Naive thymus-derived CD4-positive, alpha-beta T cell (primary cell): ENCODE measurements at places on chromosomes 16 and 17.

GRCh38 chr16:24279982-24280515 is 23.9 kb downstream of the CACNG3 start:
- DNase-seq = no peak

DNA sequence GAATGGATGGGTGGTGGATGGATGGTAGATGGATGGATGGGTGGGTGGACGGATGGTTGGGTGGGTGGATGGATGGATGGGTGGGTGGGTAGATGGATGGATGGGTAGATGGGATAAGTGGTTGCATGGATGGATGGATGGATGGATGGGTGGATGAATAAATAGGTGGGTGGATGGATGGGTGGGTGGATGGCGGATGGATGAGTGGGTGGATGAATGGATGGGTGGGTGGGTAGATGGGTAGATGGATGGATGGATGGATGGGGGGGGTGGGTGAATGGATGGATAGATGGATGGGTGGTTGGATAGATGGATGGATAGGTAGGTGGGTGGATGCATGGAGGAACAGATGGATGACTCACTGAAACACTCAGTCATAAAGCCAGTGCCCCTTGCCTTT is 51.0 kb upstream of the FASN start:
- no peak for DNase-seq

- DNase-seq = no peak
Observed at GRCh38 chr16:21697032-21697431, 33.3 kb downstream of the OTOA start.

- DNase-seq = no peak
Observed at GRCh38 chr16:11596572-11597226, 10.0 kb upstream of the LITAF start.

- no peak for DNase-seq
Observed at GRCh38 chr17:49312722-49313121, 49.3 kb downstream of the ZNF652 start.

GRCh38 chr17:60863892-60864707 is 186.4 kb downstream of the BCAS3 start:
- no peak for DNase-seq

- no peak for DNase-seq
Observed at GRCh38 chr16:81526935-81527334, 82.3 kb downstream of the CMIP start.

GRCh38 chr17:876272-876671 is 94.1 kb downstream of the MRM3 start:
- DNase-seq = no peak

GRCh38 chr17:74807441-74807840 is 31.3 kb upstream of the NAT9 start:
- no peak for DNase-seq

- DNase-seq = no peak
Observed at GRCh38 chr17:1177016-1177700, 2.6 kb downstream of the ABR start.

DNA sequence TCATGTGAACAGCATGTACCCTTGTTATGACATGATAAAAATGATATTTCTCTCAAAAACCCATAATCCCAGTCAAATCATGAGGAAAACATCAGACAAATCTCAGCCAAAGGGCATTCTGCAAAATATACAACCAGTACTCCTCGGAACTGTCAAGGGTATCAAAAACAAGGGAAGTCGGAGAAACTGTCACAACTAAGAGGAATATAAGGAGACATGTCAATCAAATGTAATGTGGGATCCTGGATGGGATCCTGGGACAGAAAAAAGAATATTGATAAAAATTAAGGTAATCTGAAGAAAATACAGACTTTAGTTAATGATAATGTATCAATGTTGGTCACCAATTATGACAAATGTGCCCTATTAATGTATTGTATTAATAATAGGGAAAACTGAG is 15.6 kb upstream of the CDYL2 start:
- DNase-seq = no peak

DNA sequence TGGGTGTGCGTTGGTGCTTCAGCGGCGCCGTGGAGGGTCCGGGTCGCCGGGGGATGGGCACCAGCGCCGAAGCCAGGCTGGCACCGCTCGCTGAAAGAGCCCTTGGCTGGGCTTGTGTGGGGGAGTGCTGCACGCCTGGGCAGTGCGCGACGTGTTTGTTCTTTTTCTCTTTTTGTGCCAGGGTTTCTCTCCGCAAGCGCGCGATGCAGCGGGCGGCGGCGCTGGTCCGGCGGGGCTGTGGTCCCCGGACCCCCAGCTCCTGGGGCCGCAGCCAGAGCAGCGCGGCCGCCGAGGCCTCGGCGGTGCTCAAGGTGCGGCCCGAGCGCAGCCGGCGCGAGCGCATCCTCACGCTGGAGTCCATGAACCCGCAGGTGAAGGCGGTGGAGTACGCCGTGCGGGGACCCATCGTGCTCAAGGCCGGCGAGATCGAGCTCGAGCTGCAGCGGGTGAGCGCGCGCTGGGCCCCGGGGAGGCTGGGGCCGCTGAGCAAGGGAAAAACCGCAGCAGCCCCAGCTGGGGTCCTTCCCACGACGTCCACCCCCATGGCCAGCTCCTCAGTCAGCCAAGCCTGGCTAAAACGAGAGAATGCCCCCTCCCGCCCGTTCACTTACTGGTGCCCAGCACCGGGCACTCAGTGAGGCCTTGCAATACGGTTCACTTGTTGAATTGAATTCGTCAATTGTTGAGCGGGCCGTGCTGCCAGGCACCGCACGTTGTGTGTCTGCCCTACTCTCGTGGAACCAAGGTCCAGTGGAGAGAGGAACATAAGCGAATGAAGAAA is 541 bp downstream of the GPT2 start:
- peak; percentile 37 for DNase-seq

DNA sequence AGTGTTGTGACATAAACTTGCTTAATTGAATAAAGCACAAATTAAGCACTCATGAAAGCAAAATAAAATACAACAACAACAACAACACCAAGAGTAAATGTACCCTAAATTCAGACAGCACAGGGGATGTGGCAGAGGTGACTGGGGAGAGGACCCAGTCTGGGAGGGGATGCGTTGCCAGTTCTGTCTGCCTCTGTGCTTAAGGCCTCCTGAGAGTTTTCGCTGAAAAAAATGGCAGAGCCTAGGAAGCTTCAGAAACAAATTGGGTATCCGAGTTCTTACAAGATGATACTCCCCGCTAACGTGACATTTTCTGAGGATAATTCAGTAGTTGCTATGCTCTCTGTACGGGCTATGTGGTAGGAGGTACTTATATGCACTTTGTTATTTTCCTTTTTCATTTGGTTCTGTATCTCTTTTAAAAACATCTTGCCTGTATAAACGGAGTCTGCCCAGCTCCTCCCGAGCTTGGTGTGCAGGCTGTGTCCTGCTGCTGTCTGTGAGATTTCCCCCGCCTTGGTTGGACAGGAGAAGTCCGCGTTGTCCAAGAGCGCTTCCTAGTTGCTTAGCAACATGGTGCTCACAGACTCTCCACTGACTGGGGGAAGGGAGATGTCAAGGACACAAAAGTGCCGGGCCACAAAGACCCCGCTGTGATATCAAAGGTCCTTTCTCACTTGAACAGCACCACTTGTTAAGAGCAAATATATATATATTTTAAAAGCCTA is 134.2 kb upstream of the CPHXL start:
- no peak for DNase-seq

GRCh38 chr17:65529040-65529633 is 32.3 kb downstream of the AXIN2 start:
- DNase-seq = no peak

- DNase-seq = no peak
Observed at GRCh38 chr17:43832168-43832975, 574 bp downstream of the MPP3 start.

- DNase-seq = no peak
Observed at GRCh38 chr16:46466239-46466638, 154.9 kb downstream of the SHCBP1 start.

DNA sequence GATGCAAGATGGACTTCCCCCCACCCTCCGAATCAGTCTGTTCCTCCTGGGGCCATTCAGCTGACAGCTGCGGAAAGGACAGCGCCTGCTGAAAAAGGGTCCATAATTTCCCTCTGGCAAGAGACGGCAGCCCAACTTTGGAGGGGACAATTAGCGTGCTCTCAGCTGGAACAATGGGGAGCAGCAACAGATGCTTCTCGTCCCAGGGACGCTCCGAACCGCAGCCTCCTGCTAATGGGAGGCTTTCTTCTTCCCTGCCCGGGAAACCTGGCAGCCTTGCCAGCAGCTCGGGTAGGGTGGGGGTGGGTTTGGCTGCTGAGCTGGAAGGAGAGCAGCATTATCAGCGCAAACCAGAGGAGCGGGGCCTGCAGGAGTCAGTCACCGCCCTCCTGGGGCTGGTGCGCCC is 500.0 kb upstream of the SALL1 start:
- no peak for DNase-seq

DNA sequence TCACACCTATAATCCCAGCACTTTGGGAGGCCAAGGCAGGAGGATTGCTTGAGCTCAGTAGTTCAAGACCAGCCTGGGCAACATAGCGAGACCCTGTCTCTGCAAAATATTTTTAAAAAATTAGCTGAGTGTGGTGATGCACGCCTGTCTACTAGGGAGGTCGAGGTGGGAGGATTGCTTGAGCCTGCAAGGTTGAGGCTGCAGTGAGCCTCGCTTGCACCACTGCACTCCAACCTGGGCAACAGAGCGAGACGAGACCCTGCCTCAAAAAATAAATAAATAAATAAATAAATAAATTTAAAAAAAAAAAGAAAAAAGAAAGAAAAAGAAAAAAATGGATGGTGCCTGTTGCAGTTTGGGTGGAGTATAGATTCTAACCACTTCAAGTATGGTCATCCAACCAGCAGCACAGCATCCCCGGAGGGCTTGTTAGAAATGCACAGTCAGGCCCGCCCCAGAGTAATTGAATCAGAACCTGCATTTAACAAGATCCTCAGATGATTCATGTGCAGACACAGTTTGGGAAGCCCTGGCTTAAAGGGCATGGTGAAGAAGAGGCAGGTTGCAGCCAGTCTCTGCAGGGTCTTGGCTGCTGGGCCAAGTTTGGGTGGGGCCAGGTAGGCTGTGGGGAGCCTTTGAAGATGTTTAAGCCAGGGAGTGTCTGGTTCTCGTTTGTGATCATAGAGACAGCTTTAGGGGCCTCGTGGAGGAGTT is 40.8 kb downstream of the MRC2 start:
- DNase-seq = no peak

DNA sequence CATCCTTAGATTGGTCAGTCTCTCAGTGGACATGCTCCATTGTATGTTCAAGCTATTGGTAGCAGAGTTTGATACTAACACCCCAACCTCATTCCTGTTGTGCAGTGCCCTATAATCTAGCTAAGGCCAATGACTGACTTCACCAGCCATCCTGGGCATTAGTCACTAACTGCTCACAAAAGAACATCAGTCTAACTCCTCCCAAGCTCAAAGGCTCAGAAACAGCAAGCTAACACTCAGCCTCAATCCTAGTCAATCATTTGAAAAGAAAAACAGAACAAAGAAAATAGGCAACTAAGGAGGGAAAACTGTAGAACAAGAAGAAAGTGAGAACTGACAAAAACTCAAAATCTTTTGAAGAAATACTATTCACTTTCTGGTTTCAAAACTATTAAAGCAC is 199.1 kb upstream of the C17orf78 start:
- no peak for DNase-seq

- DNase-seq = no peak
Observed at GRCh38 chr17:69335058-69335457, 8.1 kb upstream of the ABCA5 start.

DNA sequence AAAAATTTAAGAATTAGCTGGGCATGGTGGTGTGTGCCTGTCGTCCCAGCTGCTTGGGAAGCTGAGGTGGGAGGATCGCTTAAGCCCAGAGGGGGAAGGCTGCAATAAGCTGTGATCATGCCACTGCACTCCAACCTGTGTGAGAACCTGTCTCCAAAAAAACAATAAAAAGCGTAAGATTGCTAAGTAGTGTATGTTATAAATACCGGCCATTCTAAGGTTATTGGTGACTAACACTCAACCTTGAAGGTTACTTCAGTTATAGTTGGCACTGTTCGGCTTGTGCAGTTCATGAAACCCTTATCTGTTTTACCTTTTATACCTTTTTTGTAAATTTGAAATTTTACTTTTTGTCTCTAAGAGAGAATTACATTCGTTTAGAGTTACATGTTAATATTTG is 44.0 kb downstream of the PAFAH1B1 start:
- no peak for DNase-seq

- DNase-seq = no peak
Observed at GRCh38 chr16:27514806-27515205, 34.9 kb downstream of the GTF3C1 start.

DNA sequence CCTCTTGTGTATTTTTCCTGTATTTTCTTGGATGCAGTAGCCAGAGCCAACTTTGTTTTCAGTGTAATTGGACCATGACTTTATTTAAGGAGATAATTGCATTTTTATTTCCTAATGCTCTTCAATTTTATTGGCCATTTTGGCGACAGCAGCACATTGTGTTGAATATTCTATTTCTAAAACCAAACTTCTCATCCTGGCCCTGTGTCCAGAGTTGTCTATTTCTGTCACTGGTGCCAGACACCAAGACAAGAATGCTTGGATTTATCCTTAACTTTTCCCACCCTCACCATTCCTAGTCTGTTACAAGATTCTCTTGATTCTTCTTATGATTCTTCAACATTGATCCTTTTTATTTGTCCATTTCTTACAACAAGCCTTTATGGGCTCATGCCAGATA is 37.1 kb downstream of the ARHGAP44 start:
- no peak for DNase-seq

GRCh38 chr17:10807704-10808128 is 3.8 kb upstream of the TMEM238L start:
- DNase-seq = no peak

DNA sequence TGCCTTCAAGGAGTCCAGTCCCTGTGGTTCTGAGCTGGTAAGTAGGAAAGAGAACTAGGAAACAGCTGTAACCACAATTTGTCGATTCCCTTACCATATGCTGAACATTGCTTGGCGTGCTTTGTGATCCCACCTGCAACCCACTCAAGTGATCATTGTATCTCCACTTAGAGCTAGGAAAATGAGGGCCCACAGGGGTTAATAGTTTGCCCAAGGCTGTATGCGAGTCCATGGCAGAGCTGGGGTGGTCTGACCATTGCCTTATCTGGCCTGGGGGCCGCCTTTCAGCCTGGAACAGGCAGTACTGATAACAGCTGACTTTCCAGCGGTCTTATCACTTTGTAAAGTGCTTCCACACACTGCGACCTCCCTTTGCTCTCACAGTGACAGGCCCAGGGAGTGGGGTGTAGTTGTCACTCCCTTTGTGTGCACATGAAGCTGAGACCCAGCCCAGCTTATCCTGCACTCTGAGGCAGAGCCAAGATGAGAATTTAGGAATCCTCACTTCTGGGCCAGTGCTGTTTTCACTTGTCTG is 9.8 kb downstream of the MYL4 start:
- DNase-seq = no peak

GRCh38 chr17:14417336-14417735 is 116.5 kb downstream of the HS3ST3B1 start:
- DNase-seq = no peak

DNA sequence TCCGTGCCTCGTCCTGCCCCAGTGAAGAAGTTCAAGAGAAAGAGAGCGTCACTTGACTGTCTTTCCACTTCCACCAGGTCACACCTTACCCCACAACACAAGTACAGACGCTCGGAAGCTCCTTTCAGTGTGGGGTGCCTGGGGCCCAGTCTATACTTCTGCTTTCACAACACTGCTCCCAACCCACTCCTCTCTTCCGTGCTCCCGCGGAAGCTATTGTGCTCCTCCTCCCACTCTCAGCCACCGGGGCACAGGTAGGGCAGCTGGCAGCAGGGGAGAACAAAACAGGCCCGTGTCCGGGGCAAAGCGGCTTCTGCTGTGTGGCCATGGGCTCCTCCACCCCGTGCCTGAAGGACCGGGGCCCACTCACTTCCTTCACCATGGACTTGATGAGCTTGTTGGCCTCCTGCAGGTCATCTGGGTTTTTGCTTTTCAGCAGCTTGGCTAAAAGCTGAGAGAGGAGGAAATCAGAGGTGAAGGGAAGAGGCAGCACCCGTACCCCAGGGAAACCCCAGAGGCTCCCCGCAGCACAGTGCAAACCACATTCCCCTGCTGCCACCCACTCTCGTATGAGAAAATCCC is 18.9 kb downstream of the GGA3 start:
- no peak for DNase-seq
